Adrenal gland (tissue), 19 donors: ENCODE measurements at places on chromosomes 13 and 19. TPM values are rescaled to one million over a fixed set of nuclear protein-coding genes. Genes with fewer than 3 reads are reported as not detected.

GRCh38 chr13:40189898-40190630 lies 476.4 kb downstream of the FOXO1 start:
- no peaks in the 10 kb centered on the region for H3K36me3 ChIP-seq
- peaks cover 15% of the 10 kb centered on the region for H3K4me1 ChIP-seq
- no peaks in the 10 kb centered on the region for H3K27me3 ChIP-seq
- no peak overlapping the region for H3K27ac ChIP-seq
- no peak for DNase-seq
- no peak overlapping the region for H3K4me3 ChIP-seq

- no peaks in the 10 kb centered on the region for H3K27me3 ChIP-seq
- H3K4me3 ChIP-seq: no peak overlapping the region
- no peak for DNase-seq
- peak overlapping the region; percentile 32 for H3K27ac ChIP-seq
- H3K4me1 ChIP-seq: no peaks in the 10 kb centered on the region
These were observed 17.1 kb downstream of the TSHZ3 start for GRCh38 chr19:31332096-31332495.

Gene TEX101
- total RNA-seq: not detected

Gene APOE
- 4,038 TPM for total RNA-seq
